ENCODE measurements at places on chromosomes 6 and 20.

GRCh38 chr20:49813305-49813974, 812 bp downstream of the SLC9A8 start:
- DNase-seq: no peak

DNA sequence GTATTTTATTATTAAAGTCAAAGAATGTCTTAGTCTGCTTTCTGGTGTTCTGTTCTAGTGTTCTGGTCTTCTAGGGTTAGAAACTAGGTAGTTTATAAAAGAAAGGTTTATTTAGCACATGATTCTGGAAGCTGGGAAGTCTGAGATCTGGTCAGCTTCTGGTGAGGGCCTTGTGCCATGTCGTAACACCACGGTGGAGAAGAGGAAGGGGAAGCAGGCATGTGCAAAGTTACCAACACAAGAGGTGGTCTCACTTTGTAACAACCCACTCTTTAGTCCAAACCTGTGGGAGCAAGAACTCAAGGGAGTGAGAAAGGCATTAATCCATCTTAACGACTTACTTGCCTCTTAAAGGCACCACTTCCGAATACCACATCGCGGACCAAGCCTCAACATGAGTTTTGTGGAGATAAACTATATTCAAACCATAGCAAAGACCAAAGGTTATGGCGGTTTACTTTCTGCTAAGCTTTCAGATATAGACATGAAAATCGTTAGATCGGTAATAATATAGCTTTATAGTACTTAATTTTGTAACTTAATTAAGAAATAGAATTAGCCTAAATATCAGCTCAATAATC, 99.4 kb downstream of the NCOA3 start:
- DNase-seq: no peak

DNA sequence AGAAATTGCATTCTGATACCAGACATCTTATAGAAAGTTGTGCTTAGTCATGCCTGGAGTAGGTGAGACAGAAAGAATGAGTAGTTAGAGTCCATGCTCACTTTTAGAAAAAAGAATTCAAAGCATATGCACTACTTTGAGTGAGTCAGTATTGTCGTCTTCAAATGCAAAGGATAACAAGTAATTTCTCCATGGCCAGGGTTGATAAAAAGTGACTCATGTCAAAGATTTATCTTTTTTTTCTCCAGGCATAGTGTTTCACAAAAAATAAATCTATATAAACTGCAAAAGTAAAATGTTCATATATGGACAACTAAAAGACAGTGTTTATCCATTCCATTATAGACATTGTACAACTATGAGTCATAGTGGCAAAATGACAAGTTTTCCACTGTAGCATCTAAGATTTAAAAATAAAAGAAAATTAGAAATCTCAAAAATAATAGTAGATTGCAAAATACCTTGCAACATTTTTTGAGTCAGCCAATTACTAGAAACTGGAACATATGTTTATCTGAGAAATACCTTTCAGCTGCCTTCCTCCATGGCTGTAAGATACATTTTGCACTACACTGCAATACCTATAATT, 329.6 kb downstream of the GRIK2 start:
- DNase-seq: no peak

GRCh38 chr6:105482227-105482844, 79.5 kb upstream of the PREP start:
- DNase-seq: no peak

All from activated CD4-positive, alpha-beta T cell treated with anti-CD3 and anti-CD28 coated beads for 36 hours (primary cell).